ENCODE measurements at places on chromosomes 1 and 21. TPM values are rescaled to one million over a fixed set of nuclear protein-coding genes. Genes with fewer than 3 reads are reported as not detected.

Gene KIF17
- total RNA-seq: 1.6 TPM

Gene LRRC7
- total RNA-seq: 0.04 TPM

Gene DSTYK
- 13.2 TPM for total RNA-seq

Gene ABCA4
- total RNA-seq: not detected

Gene STYXL2
- not detected for total RNA-seq
